LHCN-M2 (cell line): ENCODE measurements at places on chromosomes 5 and 9. TPM values are rescaled to one million over a fixed set of nuclear protein-coding genes. Genes with fewer than 3 reads are reported as not detected.

The ACOT12 gene
- not detected in 2 replicates for total RNA-seq

The GM2A gene
- total RNA-seq: 27.8 and 29.6 TPM in 2 replicates

The IFNA21 gene
- total RNA-seq: not detected in 2 replicates

The IFNB1 gene
- not detected in 2 replicates for total RNA-seq

The CD180 gene
- not detected in 2 replicates for total RNA-seq
